ENCODE measurements at places on chromosomes 6 and 20. TPM values are rescaled to one million over a fixed set of nuclear protein-coding genes. Genes with fewer than 3 reads are reported as not detected.

OR12D3 gene
- not detected for total RNA-seq

NKAIN4 gene
- total RNA-seq = 5.5 TPM

VSTM2L gene
- 16.0 TPM for total RNA-seq

TEAD3 gene
- 10.7 TPM for total RNA-seq

RFX6 gene
- total RNA-seq = not detected

Measured in Panc1 (cell line).